Hepatocyte (in vitro differentiated cells): ENCODE measurements at places on chromosomes 6 and 20. TPM values are rescaled to one million over a fixed set of nuclear protein-coding genes. Genes with fewer than 3 reads are reported as not detected.

DNA sequence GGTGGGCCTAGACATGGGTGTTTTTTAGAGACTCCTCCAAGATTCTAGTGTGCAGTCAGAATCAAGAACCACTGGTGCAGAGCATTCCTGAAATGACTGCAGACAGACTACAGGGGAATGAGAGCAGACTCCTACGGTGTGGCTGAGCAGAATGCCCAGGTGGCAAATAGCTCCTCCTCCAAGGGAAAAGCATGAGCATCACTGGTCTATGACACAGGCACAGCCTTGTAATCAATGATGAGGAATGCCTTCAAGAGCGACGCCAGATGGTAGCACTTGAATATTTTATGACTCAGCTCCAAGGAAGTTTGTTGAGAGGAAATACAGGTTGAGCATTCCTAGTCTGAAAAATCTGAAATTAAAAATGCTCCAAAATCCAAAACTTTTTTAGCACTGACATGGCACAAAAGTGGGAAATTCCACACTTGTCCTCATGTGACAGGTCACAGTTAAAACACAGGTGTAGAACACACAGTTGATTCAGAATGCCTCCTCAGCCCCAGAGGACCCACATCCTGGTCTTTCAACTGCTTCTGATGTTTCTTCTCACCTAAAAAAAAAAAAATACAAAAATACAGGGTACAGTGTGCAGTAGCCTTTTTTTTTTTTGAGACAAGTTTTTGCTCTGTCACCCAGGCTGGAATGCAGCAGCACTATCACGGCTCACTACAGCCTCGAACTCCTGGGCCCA is 10.6 kb upstream of the FAM8A1 start:
- DNase-seq = peak; percentile 64

- no peak for DNase-seq
These were observed 4.4 kb downstream of the FOXA2 start for GRCh38 chr20:22579711-22580697.

DNA sequence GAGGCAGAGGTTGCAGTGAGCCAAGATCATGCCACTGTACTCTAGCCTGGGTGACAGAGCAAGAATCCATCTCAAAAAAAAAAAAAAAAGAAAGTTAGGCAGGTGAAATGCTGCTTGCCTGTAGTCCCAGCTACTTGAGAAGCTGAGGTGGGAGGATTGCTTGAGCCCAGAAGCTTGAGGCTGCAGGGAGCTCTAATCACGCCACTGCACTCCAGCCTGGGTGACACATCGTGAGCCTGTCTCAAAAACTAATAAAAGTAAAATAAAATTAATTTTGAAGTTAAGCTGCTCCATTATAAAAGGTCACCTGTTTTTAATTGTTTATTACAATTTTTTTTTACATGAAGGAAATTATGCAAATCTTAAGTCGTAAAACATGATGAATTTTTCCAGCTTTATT is 23.2 kb upstream of the SAMHD1 start:
- DNase-seq = no peak

The TAB2 gene
- 9.4 and 14.2 TPM in 2 replicates for polyA plus RNA-seq
